Stimulated activated CD8-positive, alpha-beta memory T cell treated with anti-CD3 and anti-CD28 coated beads, Interleukin-15, amount 100 ng/mL, for 48 hours (primary cell): ENCODE measurements at places on chromosomes 2 and 18.

DNA sequence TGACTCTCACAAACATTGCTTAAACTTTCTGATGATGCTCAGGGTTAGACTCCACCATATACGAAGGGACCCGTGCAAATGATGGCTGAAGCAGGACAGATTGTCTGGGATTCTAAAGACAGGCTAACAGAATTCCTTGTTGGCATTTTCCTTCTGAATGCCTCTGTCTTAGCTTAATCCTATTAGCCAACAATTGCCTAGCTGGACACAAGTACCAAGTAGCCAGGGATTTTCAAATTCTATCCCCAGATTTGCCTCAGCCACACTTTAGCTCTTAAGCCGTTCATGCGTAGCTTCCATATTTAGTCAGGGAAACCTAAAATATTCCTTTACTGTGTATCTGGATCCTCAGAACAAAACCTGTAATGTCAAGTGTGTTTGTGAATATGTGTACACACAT lies 40.0 kb downstream of the COL4A3 start:
- DNase-seq: no peak

DNA sequence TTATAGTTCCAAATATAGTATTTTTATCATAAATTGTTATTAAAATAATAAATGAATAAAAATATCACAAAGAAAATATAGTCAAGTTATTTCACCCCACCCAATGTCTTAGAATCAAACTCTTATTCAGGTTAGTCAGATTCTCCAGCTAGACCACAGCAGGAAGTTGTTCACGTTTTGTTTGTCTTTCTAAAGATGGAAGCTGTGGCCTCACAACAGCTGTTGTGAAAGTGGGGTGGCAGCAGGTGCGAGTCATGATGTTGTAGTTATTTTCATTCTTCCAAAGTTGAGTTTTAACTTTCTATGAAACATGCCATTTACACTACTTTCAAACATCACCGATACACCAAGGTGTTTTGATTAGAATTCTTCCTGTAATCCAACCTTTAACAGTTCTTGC lies 272.9 kb downstream of the SLC8A1 start:
- DNase-seq: no peak

DNA sequence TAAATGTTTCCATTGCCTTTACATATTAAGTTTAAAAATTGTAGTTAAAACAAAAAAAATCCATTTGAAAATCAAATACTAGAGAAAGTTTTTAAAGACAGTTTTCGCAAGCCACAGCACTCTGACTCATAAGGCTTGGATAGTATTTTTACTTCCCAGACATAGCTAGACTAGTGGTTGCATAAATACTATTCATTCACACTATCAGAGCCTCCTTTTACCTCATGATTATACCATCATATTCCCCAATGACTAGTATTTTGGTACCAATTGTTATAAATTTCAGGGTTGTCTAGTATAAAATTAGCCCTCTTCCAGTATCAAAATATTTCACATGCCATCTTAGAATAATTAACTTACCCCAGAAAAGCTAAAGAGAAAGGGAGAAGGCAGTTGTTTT lies 393.5 kb downstream of the ERBB4 start:
- no peak for DNase-seq

DNA sequence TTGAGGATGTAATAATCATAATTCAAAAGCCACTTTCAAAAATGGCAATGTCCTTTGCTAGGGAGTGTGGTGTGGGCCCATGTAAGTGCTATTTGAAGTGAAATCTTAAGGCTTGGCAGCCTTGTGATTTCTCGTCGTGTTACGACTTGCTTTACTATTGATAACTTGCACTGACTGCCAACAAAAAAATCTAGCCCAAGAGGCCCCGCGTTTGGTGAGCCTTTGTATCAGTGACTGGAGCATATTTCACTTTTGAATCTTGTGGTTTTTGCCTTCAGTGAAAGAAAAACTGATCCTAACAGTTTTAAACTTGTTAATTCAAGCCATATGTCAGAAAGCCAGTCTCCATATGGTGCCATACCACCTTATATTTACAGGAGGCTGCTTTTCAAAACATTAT lies 248.0 kb downstream of the TMEM182 start:
- DNase-seq: no peak

DNA sequence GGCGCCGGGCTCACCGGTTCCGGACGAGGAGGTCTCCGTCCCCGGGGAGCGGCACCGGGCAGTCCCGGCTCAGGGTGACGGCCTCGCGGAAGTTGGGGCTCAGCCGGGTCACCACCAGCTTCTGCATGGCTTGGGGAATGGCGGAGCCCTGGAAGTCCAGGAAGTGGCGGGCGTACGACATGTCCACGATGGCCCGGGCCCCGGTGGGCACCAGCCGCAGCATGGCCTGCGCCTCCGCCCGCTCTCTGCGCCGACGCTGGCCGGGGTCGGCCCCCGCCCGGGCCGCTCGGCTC lies 157 bp downstream of the PTGR3 start:
- no peak for DNase-seq

DNA sequence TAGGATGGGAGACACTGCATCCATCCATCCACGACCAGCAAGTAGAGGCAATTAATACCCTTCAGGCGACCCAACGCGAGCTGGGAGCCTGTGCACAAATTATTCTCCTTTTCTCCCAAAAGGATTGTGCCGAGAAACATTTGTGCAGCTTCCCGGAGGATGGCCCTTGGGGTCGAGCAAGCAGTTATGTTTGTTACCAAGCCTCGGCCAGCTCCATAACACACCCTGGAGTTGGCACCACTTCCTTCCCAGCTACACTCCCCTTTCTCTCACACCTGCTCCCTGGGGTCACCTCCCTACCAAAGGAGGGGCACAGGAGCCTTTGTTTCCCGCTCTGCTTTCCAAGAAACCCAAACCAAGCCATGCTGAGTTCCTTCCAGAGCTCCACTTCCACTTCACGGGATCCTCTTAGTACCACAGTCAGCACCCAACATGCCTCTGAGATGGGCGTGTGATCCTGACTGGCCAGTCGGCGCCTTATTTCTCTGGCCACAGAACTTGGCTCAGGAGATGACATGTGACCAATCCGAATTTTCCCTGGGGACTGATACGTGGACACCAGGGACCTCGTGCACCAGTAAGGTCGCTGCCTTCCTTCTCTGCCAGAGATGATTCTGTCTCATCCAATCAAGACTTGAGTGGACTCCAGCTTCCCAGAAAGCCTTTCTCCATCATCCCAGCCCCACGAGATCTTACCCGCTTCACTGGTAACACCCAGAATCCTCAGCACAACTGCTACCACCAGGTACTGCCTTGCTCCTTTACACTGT lies 28.5 kb downstream of the GPR55 start:
- no peak for DNase-seq

GRCh38 chr2:24380820-24381219 lies 20.5 kb upstream of the ITSN2 start:
- no peak for DNase-seq

DNA sequence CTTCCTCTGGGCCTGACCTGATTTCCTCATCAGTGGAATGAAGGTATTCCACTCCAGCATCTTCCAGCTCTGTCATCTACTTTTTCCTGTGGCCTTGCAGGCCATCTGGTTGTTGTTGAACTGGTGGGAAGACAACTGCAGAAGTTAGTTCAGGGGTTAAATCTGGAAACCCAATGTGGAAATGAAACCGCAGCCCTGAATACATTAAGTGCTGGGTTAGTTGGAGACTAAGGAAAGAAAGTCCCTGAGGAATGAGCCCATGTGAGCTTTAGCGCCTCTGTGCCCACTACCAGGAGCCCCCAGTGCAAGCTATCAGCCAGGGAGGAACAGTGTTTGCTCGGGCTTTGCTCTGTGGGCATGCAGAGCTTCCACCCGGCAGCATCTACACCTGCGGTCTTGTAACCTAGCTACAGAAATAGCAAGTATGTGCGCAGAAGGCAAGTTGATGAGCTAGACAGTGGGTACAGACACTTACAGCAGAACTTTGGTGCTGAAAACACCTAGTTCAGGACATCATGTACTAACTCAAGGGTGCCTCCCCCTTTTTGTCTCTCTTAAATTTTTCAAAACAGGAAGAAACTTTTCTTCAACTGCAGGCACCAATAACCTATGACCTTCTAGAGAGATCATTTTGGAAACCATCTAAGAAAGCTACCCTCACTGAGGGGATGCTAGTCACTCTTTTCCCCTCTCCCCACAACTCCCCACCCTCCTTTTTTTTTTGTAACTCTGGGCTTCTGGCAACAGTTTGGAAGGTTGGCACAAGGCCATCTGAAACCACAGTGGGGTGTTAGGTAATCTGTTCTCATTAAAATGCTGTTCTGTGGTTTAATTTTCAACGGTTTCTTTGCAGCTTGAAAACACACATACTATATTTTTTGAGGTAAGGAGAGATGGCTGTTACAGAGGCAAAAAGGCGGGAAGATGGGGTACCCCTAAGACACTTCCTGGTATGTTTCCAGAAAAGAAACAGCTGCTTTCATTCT lies 18.3 kb upstream of the CXCR4 start:
- peak; percentile 41 for DNase-seq

- no peak for DNase-seq
Observed at GRCh38 chr2:193966590-193966989, 1690.4 kb upstream of the SLC39A10 start.

GRCh38 chr2:1294900-1295299 lies 118.4 kb upstream of the TPO start:
- DNase-seq: no peak

- no peak for DNase-seq
Observed at GRCh38 chr2:63700271-63700670, 111.5 kb downstream of the MDH1 start.
